Activated CD8-positive, alpha-beta memory T cell treated with anti-CD3 and anti-CD28 coated beads for 1 hour (primary cell): ENCODE measurements at places on chromosomes 13 and 19.

DNA sequence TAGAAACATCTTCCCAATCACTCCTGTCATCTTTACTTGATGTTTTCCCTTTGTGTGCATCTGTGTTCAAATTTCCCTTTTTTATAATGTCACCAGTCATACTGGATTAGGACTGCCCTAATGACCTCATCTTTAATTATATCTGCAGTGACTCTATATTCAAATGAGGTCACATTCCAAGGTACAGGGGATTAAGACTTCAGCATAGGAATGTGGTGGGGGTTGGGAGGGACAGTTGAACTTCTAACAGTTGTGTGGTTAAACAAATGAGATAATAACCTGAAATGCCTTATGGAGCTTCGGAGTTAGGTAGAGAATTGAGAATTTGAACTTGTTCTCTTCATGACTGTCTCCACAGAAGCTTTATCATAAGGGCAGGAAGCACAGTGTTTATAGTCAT lies 23.0 kb downstream of the PAN3 start:
- DNase-seq, result no peak

DNA sequence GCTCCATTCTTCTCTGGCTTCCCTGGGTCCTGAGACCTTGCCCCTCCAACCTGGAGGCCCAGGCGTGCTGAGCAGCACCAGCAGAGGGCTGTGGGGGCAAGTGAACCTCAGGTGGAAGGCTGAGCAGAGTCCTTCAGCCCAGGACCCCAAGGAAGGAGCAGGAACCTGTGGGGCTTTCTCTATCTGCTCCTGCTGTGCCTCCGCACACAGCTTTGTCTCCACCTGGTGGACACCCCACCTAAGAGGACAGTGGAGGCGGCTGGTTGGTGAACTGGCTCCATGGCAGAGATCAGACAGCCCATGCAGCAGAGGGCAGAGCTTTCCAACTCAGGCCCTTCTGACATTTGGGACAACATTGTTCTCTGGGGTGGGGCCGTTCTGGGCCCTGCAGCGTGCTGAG lies 19.7 kb downstream of the ZFR2 start:
- DNase-seq, result peak; percentile 24

GRCh38 chr19:5913739-5914357 lies at the start of gene CAPS:
TSS of gene CAPS (plus strand) at chr19:5914254. CDS start at chr19:5914407, 153 bp downstream.
- DNase-seq, result no peak

GRCh38 chr13:42623916-42624315 lies 50.0 kb downstream of the TNFSF11 start:
- DNase-seq, result no peak

DNA sequence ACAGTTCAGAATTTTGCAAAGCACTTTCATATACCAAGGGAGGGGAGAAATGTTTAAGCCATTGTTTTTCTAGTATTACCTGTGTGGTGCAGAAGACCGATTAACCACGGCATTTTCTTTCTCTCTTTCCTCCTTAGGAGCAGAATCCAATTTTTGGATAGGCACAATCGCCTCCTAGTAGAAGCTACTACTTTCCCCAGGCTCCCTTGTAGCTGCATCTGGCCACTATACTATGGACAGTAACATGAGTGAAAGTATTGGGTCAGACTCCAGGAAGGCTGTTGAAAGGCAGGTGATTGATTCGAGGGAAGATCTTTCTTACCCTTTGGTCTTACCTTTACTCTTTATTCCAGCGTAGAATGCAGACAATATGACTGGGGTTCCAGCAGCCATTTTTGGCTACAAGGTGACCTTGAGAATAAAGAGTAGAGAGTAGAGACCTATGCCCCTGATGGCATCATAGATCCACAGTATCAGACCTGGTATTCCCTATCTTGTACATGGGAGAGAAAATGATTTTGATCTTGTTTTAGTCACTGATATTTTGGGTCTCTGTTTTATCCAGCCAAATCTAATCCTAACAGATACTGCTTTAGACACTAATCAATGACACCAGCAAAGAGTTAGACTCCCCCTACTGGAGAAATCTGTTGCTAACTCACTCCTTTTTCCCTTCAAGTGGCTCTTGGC lies 77.0 kb downstream of the LRRC63 start:
- no peak for DNase-seq

GRCh38 chr19:11451871-11452619 lies 16.6 kb downstream of the PRKCSH start:
- DNase-seq, result no peak

DNA sequence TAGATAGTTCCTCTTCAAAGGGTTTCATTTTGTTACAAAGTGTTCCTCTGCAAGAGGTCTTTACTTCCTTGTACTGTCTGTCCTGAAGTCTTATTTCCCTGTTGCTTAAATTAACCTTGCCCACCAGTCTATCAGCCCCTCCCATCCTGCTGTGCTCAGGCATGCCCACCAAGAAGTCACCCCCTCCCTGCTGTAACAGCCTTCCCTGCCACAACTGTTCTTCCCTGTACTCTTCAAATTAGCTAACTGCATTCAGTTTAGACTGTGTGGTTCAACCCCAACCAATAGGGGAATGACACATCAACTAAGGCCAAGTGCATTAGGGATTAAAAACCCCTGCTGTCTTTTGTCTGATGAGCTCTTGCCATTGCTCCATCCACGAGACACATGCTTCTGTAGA lies 34.4 kb upstream of the ZNF562 start:
- DNase-seq, result no peak

DNA sequence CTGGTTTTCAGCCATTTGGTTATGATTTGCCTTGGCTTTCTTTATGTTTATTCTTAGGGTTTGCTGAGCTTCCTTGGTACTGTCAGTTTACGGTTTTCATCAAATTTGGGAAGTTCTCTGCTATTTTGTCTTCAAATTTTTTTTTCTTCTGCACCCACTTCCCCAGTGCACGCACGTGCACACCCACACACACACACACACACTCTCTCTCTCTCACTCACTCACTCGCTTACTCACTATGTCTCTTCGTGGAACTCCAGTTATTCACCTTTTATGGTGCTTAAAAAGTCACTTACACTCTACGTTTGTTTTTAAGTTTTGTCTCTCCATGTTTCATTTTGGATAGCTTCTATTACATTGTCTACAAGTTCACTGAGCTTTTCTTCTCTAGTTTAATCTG lies 7.1 kb downstream of the AKAP11 start:
- DNase-seq, result no peak

DNA sequence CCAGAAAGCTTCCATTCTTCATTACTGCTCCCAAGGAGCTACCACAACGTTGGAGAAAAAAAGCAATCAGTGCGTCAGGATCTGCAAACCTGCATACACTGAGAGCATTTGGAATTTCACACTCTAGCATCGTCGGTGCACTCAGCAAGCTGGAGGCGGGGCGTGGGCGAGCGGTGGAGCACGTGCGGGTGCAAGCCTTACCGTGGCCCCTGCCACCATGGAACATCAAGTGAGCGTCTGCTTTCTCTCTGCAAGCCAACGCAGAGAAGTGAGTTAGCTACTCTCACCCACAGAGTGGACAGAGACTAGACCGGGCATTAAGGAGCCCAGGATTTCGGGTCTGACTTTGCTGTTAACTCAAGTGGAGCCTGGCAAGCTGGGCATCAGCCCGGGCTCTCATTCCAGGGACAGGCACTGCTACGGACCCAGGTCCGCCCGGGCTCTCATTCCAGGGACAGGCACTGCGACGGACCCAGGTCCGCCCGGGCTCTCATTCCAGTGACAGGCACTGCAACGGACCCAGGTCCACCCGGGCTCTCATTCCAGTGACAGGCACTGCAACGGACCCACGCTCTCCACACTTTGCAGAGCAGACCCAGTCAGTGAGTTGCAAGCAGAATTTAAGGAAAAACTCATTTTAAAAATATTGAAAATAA lies 124.1 kb upstream of the SPACA7 start:
- no peak for DNase-seq

DNA sequence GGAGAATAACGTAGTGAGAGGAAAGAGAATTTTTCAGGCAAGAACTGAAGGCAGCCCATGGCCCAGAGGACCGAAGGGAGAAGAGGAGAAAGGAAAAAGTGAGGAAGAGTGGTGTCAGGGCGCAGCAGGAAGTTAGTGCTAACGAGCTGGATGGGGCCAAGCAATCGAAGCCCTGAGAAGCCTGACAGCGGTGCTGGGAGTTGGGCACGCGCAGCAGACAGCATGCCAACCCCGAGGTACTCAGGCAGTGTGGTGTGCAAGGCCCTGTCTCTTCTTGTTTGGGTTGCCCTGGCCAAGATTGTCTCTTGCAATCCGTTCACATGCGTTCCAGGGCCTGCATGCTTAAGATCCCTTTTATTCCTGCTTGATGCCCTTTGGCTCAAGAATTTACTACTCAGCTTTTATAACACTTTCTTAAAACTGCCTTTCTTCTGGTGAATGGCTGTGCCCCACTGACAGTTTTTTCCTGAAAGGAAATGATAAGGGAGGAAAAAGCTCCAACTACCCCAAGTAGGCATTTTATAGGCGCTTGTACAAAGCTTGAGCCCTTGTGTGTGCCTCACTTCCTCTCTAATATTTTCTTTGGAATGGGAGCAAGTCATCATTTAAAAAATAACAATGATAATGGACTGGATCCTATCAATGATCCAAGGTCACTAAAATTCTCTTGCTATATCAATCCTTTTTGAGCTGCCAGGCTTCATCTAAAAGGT lies 115.4 kb downstream of the FLT1 start:
- no peak for DNase-seq

GRCh38 chr19:37304190-37304883 lies 66.6 kb upstream of the ZNF527 start:
- DNase-seq, result no peak

DNA sequence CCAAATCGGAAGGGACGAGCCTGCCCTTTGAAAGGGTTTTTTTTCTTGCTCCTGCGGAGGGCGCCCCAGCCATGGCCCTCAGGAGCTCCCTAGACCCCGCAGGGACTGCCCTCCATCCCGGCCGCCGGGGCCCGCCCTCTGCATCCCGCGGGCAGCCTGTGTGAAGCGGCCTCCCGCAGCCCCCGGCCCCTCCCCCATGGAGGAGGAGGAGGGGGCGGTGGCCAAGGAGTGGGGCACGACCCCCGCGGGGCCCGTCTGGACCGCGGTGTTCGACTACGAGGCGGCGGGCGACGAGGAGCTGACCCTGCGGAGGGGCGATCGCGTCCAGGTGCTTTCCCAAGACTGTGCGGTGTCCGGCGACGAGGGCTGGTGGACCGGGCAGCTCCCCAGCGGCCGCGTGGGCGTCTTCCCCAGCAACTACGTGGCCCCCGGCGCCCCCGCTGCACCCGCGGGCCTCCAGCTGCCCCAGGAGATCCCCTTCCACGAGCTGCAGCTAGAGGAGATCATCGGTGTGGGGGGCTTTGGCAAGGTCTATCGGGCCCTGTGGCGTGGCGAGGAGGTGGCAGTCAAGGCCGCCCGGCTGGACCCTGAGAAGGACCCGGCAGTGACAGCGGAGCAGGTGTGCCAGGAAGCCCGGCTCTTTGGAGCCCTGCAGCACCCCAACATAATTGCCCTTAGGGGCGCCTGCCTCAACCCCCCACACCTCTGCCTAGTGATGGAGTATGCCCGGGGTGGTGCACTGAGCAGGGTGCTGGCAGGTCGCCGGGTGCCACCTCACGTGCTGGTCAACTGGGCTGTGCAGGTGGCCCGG lies 815 bp downstream of the MAP3K10 start:
- no peak for DNase-seq

- DNase-seq, result no peak
Measured at GRCh38 chr13:100644371-100644770, 30.2 kb downstream of the TMTC4 start.

DNA sequence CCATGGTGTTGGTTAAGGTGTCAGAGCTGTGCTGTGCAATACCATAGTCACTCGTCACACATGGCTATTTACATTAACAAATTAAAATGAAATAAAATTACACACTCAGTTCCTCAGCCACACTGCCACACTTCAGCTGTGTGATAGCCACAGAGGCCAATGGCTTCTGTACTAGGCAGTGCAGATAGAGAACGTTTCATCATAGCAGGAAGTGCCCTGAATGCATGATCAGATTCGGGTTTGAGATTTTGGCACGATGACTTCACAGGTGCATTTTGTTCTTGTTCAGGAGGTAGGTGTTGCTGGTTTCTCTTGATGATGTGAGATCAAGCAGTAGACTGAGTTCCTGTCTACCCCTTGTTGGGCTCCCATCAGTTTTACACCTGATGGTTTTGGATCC lies 6.5 kb downstream of the ARMC6 start:
- no peak for DNase-seq

GRCh38 chr13:98549006-98549727 lies 27.7 kb downstream of the STK24 start:
- no peak for DNase-seq

DNA sequence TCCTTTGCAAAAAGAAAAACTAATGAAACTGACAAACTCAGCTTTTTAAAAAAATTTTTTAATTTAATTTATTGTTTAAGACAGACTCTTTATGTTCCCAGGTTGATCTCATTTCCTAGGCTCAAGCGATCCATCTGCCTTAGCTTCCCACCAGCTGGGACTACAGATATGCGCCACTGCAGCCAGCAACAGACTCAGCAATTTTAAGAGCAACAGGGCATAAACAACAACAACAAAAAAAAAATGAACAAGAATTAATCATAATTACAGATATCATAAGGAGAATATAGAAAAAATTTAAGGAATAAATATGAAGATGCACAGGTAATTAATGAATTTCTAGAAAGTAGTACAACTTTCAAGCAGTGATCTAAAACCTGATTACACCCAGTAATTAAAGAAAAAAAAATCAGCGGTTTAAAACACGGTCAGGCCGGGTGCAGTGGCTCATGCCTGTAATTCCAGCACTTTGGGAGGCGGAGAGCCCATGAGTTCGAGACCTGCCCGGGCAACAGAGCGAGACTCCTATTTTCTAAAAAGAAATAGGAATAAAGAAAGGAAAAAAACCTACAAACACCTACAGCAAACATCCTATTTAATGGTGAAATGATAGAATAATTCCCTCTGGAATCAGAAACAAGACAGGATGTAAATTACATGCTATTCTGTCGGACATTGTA lies 1.4 kb downstream of the ZNF699 start:
- no peak for DNase-seq

DNA sequence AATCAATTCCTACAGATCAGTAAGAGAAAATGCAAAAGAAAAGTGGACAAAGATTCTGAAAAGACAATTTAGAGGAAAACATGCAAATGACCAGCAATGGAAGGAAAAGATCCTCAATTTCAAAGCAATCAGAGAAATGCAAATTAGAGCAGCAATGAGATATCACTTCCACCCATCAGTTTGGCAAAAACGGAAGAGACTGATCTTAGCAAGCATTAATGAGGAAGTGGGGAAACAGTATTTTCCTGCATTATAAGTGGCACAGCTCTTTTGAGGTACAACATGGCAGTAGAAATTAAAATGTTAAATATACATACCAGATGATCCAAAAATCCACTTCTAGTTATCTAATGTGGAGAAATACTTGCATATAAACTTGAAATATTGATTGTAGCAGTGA lies 69.1 kb upstream of the SLC7A1 start:
- DNase-seq, result no peak

- DNase-seq, result no peak
Measured at GRCh38 chr13:113950451-113951245, 23.2 kb downstream of the C13orf46 start.

GRCh38 chr13:30923418-30923817 lies 9.0 kb upstream of the TEX26 start:
- no peak for DNase-seq

- DNase-seq, result no peak
Measured at GRCh38 chr19:19107654-19108053, 30.6 kb downstream of the TMEM161A start.

GRCh38 chr13:113161433-113161832 lies 3.0 kb downstream of the PROZ start:
- no peak for DNase-seq

GRCh38 chr19:52248241-52248640 lies 21.1 kb upstream of the ZNF766 start:
- no peak for DNase-seq
